ENCODE measurements at places on chromosomes 13 and 19.

- peak; percentile 20 for DNase-seq
Observed at GRCh38 chr13:62643007-62643483, 1227.4 kb upstream of the PCDH20 start.

- no peak for DNase-seq
Observed at GRCh38 chr13:100827489-100828176, 153.0 kb upstream of the TMTC4 start.

GRCh38 chr13:110533771-110534670, 27.5 kb downstream of the RAB20 start:
- no peak for DNase-seq

GRCh38 chr13:42649831-42650230, 75.9 kb downstream of the TNFSF11 start:
- peak; percentile 10 for DNase-seq

DNA sequence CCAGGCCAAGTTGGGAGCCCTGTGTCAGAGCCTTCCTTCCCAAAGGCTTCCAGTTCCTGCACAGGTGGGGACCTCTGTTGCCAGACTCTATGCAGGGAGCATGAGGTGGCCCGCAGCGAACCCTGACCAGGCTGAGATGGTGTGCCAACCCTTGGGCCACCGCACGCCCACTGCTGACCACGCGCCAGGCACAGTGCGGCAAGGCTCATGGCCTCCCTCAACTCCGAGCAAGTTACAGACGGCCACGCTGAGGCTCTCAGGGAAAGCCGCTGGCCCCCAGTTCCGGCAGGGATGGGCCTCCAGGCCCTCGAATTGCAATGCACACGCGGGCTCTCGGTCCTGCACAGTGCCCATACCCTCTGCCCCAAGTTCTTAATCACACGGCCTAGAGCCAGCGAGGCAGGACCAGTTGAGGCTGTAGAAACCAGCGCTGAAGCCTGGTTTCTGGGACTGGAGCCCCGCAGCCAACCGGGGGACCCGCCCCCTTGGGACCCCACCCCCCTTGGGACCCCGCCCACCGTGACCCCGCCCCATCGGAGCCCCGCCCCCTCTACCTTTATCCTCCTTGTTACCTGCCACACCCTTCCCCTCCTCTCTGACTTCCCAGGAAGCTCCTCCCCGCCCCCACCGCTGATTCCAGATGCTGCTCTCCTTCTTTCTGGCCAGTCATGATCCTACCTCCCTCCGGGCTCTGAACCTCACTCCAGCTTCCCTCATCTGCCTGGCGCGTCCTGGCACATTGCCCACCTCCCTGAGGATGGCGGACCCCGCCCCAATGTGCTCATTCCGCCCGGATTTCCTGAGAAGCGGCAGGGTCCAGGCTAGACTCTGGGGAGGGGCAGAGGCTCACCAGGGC, 6.0 kb downstream of the PEX11G start:
- DNase-seq, result peak; percentile 16

DNA sequence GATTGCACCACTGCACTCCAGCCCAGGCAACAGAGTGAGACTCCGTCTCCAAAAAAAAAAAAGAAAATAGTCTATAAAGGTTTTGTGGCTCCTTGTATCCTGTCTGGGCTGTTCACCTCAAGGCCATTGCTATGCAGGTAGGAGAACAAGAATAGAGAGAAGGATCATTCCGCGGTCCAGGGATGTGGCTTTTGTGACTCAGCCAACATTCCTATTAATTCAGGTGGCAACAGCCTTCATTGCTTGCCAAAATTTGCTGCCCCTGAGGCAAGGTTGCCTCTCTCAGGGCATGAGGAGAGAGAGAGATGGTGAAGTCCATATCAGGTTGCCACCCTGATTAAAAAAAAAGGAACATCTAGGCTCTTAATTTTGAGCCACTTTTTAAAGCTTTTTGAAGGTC, 8.0 kb downstream of the ZNF551 start:
- DNase-seq, result no peak

GRCh38 chr13:23609414-23609760, 39.2 kb downstream of the TNFRSF19 start:
- peak; percentile 22 for DNase-seq

DNA sequence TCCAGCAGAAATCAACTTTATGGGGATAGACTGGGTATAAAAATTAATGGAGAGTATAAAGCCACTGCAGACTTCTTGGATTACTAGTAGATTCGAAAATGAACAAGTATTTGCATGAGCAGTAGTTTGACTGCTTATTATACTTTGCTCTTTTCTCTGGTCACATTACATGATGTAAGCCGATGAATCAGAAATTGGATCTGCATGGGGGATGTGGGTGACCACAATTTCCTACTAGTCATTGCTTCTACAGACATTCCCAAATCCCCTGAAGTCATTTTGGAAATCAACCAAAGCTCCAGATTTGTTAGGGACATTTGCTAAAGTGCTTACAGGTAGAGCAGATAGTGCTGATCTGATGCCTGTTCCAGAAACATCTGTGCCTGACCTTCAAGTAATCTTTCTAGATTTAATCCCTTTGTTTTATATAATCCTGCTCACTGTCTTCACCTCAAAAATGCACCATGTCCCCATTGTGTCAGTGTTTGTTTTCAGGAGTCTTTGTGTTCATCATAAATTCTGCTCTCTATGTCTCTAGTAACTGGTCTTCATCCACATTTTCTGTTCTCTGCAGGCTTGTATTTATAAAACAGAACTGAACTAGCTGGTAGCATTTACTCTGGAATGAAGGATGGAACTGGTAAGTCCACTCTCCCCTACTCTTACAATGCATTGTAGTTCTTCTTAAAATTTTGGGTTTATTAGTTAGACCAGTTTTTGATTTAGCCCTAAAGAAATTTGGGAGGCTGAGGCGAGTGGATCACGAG, 201.5 kb upstream of the CSNK1A1L start:
- peak; percentile 87 for DNase-seq

- DNase-seq, result peak; percentile 93
Observed at GRCh38 chr13:98014766-98015165, 61.3 kb downstream of the IPO5 start.

GRCh38 chr19:49782515-49782914, 15.7 kb downstream of the AP2A1 start:
- no peak for DNase-seq

DNA sequence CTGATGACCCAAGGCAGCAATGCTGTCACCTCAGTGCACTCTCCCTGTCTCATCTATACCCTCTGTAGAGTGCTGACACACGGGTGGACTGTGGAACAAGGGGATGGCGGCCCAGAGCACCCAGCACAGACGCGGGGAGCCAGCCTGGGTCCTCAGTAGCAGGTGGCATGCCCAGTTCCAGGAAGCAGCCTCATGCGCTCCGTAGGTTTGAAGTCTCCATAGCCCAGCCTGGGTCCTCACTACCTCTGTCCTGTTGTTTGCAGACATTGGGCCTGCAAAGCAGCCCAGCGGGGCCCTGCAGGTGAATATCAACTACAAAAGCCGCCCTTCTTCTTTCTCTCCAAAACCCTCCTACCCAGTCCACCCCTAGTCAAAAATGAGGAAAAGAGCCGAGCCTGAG, 5.0 kb upstream of the SLC7A9 start:
- no peak for DNase-seq

DNA sequence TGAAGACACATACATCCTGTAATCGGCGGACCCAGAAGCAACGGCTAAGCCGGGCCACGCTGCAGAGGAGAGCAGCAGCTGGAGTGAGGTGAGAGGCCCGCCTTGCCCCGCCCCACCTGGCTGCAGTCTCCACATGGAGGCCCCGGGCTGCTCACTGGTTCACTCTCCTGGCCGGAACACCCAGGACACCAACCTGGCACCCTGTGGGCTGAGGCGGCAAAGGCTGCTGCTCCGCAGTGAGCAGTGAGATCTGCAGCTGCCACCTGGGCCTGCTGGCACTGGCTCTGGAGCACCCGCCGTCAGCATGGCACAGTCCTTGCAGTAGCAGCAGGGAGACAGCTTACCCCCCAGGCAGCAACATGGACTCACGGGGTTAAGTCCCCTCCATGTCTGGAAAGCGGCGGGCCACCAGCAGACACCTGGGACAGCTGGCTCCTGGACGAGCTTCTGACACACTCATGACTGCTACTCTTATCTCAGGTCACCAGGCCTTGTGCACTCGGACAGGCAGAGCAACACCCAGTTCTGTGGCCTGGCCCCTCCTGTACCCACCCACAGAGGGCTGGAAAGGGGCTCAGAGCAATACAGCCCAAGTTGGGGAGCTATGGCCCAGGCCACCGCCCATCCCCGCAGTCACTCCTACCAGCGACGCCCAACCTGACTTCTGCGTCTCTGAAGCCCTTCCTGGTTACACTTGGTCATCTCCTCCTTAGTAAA, 13.2 kb upstream of the KPTN start:
- no peak for DNase-seq

DNA sequence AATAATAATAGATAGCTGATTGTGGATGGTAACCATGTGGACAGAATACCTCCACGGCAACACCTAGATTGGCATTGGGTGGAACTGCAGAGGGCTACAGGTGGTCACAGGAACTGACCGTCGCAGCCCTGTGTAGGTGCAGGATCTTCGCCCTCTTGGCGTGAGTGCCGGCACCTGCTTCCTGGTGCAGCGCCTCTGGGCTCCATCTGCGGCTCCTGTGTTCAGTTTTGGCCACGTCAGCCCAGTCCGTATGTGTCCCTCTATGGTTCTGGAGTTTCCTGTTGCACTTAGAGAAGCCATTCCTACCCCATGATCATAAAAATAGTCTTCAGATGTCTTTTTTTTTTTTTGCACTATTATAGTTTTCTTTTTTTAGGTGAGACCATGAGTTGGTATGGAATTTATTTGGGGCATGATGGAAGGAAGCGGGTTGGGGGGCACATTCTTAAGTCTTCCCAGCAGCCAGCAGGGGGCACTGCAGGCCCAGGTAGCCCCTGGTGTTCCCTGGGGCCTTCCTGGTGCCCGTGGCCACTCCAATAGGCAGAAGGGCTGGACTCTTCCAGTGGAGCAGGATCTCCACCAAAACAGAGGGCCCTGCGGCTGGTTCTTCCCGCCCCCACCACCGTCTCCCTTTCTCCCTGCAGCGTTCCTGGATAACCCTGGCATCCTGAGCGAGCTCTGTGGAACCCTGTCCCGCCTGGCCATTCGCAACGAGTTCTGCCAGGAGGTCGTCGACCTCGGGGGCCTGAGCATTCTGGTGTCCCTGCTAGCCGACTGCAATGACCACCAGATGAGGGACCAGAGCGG, 10.1 kb upstream of the SLC25A42 start:
- DNase-seq, result peak; percentile 52

DNA sequence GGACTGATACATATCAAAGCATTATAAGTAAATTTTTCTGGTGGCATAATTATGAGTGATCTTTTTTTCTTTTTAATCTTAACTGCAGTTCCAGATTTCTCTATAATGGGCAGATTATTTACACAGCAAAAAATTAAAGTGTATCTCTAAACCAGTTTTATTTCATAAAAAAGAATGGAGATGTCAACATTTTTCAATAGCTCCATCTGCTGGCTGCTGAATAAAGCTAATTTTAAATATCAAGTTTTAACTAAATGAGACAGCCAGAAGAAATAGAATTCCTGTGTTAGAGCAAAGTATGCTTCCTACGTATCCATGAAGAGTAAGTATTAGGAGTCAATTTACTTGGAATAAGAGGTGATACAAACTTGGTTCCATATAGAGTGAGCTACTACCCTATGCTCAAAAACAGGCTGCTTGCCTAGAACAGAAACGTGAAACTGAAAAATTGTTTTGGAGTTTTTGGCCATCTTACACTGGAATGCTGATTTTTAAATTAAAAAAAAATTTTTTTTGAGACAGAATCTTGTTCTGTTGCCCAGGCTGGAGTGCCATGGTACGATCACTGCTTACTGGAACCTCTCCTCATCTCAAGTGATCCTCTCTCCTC, 5.0 kb upstream of the PDS5B start:
- DNase-seq, result peak; percentile 35

DNA sequence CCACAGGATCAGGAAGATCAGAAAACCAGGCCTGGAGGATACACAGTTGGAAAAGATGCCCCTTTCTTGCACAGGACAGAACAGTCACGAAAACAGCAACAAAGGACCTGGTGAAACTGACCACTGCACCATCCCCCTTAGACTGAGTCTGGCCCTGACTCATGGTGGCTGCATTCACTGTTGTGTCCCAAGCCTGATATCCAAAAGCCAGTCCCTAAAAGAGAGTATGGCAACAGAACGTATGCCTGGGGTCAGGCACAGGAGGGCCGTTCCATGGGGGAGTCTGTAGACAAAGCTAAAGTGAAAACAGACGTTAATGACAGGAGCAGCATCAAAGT, 301.1 kb upstream of the NBEA start:
- DNase-seq, result no peak

- DNase-seq, result peak; percentile 32
Observed at GRCh38 chr13:47332149-47332548, 435.3 kb upstream of the HTR2A start.

GRCh38 chr13:100710176-100710575, 35.6 kb upstream of the TMTC4 start:
- DNase-seq, result no peak

DNA sequence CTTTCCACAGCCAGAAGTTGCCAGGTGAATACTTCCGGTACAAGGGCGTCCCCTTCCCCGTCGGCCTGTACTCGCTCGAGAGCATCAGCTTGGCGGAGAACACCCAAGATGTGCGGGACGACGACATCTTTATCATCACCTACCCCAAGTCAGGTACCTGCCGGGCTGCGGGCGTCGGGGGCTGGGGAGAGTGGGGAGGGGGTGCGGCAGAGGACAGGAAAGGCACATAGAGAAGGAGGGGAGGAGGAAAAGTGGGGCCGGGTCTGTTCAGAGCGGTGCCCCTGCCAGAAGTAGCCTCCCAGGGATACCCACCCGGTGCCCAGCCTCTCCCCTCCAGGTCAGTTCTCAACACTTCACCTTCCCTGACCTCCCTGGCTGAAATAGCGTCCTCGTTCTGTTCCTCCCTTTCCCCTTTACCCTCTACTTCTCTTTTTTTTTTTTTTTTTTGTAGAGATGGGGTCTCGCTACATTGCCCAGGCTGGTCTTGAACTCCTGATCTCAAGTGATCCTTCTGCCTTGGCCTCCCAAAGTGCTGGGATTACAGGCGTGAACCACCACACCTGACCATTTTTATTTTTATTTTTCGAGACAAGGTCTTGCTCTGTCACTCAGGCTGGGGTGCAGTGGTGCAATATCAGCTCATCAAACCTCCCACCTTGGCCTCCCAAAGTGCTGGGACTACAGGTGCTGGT, 24.1 kb downstream of the SULT2B1 start:
- DNase-seq, result no peak

DNA sequence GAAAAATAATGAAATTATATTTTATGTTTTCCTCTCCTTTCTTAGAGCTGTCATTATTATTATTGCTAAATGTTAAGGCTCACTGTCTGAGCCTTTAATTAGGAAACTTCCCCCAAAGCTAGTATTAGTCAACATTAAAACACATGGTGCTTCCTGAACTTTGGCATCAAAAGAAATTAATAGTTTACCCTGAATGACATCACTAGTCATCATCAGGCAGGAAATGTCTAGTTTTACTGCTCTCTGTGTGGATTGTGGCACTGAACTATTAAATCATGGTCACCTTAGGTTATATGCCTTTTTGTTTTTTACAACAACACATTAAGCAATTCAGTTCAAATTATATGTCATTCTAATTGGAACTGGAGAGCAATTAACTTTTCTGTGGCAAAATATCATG, 595.5 kb downstream of the SLITRK1 start:
- no peak for DNase-seq
